ENCODE measurements at places on chromosomes 12 and 14.
A peak's percentile ranks its signal among the peaks of the same experiment; 100 is the strongest.

GRCh38 chr14:38125481-38126037 is 82.1 kb upstream of the SSTR1 start:
- no peak for DNase-seq

DNA sequence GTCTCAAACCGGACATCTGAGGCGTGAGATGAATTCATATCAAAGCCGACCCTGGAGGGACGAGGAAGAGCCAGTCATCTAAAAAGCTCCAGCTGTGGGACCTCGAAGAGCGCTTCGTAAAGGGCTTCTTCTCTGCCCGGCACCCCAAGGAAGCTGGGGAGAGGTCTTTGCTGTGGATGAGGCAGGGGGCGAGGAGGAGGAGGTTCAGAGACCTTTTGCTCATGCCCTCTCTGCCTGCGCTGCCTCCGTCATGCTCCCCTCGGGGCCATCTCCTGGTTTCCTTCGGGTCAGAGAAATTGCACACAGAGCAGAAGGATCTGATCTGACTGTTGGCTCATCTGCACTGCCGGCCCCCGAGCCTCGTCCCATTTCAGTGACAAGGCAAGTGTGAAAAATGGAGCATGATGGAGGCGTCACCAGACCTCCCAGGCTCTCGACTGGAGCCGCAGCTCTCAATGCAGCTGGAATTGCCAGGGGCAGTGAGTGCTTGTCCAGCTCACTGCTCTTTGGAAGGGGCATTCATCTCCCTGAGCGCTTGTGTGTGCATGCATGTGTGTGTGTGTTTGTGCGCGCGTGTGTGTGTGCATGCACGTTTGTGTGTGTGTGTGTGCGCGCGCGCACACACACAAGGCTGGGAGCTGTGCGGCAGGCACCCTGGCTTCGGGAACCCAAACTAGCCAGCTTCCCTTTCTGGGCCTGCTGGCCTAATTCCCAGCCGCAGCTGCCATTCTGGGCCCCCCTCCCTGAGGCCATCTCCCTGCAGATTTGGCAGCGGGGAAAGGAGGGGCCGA is 9.2 kb downstream of the CABP1 start:
- DNase-seq = no peak

- DNase-seq = no peak
Observed at GRCh38 chr12:56476972-56477432, 8.6 kb downstream of the SPRYD4 start.

DNA sequence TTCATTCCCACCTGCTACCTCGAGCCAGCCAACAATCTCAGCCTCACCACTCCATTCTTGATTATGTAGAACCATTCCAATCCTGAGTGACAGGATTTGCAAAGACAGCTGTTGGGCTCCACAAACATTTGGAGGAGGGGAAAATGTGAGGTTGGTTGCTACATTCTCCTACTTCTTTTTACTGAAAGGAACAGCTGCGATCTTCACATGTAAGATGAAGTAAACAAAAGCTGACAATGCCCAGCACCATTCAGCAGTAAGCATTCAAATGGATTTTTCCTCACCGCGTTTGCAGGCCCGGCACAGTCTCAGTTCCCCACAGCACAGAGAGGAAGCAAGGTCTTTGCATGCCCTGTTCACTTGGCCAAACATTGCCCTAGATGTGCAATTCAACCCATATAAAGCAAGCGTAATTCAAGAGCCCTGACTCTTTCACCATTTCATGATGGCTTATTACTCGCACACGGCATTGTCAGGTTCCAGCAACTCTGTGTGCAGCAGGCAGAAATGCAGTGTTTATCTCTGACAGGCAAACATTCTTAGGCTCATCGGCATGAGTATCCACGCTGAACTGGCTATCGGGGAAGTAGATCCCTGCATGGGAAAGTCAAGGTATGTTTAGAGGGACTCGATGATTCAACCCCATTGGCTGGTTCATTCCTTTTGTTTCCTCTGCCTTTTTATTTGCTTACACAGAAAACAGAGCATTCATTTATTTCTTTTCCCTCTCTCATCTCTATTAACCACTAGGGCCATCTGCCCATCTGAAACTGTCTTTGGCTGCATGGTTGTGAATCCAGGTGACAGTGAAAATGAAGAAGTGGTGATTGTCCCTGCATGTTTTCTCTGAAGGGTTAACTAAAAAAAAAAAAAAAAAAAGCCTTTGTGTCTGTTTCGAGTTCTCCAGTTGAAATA is 236.1 kb upstream of the PLEKHG7 start:
- no peak for DNase-seq

- no peak for DNase-seq
Observed at GRCh38 chr12:78407722-78408121, 456.9 kb upstream of the SYT1 start.

DNA sequence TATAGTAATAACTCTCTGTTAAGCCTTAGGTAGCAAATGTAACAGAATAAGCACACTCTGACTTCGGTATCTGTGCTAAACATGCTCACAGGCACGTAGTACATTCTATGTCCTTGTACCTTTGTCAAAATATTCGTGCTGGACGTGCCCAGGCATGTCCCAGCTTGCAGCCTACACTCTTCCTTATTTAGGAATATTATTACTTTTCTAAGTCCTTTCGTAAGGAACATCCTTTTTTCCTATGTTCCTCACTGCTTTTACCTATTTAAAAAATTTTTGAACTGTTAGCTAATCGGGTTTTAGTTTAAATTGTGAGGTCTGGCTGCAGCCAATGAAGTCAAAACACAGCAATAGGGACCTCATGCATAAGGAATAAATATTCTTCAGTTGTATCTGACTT is 24.1 kb upstream of the UBC start:
- no peak for DNase-seq

- no peak for DNase-seq
Observed at GRCh38 chr14:79573486-79573885, 637.8 kb downstream of the DIO2 start.

- no peak for DNase-seq
Observed at GRCh38 chr14:39372656-39373055, 59.6 kb downstream of the FBXO33 start.

GRCh38 chr14:75884198-75884611 is 97.6 kb downstream of the TGFB3 start:
- no peak for DNase-seq

DNA sequence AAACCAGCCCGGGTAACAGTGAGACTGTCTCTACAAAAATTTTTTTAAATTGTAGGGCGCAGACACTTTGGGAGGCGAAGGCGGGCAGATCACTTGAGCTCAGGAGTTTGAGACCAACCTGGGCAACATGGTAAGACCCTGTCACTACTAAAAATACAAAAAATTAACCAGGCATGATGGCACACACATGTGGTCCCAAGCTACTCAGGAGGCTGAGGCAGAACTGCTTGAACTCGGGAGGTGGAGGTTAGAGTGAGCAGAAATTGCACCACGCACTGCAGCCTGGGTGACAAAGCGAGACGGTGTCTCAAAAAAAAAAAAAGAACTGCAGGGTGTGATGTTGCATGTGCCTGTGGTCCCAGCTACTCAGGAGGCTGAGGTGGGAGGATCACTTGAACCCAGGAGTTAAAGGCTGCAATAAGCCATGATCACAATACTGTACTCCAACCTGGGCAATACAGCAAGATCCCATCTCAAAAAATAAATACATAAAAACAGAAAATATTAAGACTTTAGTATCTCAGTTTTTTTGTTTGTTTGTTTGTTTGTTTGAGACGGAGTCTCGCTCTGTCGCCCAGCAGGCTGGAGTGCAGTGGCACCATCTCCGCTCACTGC is 16.9 kb downstream of the ATXN2 start:
- no peak for DNase-seq

DNA sequence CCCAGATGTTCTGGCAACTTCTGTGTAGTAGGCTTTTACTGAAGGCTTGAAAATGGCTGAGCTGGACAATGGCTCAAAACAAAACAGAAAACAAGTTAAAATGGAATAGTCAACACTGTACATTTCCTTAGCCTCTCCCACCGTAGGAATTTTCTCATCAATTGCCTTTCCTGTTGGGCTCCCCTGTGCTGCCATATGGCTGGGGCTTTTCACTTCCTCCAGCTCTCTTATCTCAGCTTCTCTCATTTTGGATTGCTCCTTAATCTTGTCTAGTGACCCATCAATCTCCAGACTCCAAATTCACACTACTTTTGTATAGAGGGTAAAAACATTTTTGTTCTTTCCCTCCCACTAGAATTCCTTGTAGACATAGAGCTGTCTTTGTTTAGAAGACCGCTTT is 50.4 kb upstream of the RPH3A start:
- no peak for DNase-seq

- DNase-seq = no peak
Observed at GRCh38 chr12:21828136-21828775, 53.8 kb upstream of the KCNJ8 start.

- no peak for DNase-seq
Observed at GRCh38 chr12:71626098-71626497, 37.5 kb downstream of the ZFC3H1 start.

GRCh38 chr12:43540470-43540869 is 11.5 kb downstream of the ADAMTS20 start:
- DNase-seq = no peak

- no peak for DNase-seq
Observed at GRCh38 chr14:59244581-59244980, 56.1 kb downstream of the DAAM1 start.

GRCh38 chr12:58887068-58887467 is 33.2 kb downstream of the LRIG3 start:
- DNase-seq = no peak

DNA sequence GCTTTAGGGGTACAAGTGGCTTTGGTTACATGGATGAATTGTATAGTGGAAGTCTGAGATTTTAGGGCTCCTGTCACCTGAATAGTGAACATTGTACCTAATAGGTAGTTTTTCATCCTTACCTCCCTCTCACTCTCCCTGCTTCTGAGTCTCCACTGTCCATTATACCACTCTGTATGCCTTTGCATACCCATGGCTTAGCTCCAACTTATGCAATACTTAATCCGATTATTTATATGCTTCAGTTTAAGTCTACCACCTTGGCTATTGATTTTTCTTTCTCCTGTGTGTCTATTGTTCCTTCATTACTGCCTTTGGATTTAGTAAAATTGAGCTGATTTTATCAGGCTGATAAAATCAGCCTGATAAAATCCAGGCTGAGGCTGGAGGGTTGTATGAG is 30.5 kb upstream of the C12orf71 start:
- DNase-seq = no peak

GRCh38 chr12:75571204-75571603 is 59.8 kb upstream of the KRR1 start:
- DNase-seq = no peak

DNA sequence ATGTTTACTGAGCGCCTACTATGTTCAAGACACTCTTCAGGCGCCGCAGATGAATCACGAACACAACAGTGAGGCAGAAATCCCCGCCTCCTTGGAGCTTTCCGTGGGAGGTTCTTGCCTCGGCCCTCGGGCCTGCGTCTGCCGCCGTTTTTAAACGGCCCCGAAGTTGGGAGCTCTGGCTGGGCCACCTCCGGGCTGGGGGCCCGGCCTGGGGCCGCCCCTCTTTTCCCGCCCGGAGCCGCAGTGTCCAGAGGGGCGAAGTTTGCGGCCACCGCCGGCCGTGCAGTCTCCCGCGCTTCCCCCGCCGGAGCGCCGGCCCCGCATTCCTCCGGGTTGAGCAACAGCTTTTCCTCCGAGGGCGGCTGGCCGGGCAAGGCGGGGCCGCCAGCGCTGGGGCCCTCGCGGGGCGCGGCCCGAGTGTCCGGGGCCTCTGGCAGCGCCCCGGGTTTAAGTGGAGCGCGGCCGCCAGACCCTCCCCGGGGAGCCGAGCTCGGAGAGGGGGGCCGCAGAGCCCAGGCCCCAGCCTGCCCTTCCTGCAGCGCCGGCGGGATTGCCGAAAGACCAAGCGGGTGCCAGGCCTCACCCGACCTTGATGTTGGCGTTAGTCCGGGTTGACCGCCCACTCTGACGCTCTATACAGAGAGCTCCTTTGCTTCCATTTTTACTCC is 18.7 kb upstream of the CTDSP2 start:
- peak; percentile 49 for DNase-seq

DNA sequence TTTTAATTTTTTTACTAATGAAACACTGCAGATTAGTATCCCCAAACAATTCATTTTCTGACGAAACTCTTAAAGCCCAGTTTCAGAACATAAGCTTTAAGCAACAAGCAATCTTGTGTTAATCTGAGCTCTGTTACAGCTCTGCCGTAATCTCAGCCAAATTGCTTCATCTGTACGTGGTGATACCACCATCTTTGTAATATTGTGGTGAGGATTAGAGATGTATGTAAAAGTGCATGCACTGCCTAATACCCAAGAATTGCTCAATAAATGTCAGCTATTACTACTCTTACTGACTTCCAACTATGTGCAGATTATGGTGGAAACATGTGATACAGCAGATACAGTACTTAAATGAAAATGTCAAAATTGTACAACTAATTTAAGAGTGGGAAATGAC is 1.8 kb downstream of the AKAP5 start:
- DNase-seq = no peak

DNA sequence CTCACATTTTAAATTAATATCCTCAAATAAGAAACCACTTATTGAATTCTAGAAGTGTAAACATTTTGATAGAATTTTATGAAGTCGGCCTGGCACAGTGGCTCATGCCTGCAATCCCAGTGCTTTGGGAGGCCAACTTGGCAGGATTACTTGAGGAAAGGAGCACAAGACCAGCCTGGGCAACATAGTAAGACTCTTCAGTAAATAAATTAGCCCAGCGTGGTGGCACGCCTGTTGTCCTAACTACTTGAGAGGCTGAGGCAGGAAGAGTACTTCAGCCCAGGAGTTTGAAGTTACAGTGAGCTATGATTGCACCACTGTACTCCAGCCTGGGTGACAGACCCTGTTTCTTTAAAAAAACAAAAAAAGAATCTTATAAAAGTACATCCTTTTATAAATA is 8.9 kb upstream of the ZNF410 start:
- no peak for DNase-seq

DNA sequence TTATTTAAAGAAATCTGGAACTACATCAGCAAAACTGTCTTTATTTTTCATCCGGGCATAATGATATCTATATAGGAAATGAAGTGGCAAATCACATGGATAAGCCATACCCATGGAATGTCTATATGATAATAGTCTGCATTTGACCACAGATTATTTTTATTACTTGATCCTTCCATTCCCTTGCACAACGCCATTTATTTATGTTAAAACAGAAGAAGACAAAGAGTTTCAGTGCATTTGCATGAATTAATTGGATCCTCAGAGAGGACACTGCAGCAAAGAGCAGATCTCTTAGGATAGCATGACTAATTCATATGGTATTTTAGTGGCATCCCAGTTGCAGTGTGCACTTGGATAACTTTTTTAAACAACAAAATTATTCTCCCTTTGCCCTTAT is 345.0 kb downstream of the CCDC91 start:
- no peak for DNase-seq

- no peak for DNase-seq
Observed at GRCh38 chr12:131687346-131688125, 23.4 kb upstream of the SFSWAP start.

GRCh38 chr12:135138-135537 is 68.6 kb downstream of the IQSEC3 start:
- DNase-seq = no peak

- no peak for DNase-seq
Observed at GRCh38 chr12:117152793-117153775, 37.2 kb downstream of the FBXO21 start.
